ENCODE measurements at places on chromosomes 7 and 10. TPM values are rescaled to one million over a fixed set of nuclear protein-coding genes. Genes with fewer than 3 reads are reported as not detected.

DNA sequence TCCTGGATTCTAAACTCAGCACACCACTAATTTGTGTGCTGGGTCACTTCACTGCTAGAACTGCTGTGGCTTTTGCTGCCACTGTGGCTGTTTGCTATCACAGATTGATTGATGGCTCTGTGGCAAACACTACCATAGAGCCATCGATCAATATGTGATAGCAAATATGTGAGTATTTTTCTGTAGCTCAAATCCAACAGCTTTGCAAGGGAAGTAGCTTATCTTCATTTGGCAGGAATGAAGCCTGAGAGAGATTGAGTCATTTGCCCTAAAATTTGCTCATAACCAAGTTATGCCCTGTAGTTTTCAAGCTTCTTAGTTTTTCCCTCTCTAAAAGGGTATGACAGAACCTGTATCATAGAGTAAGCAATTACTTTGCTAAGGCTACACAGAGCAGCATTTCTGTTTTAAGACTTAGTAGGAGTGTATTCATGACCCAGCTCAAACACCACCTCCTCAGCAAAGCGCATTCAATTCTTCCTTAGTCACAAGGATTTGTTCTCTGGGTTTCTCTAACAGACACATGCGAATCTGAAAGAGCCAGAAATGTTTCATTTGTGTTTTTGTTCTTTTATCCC is 43.1 kb downstream of the MINPP1 start:
- no peaks in the 10 kb centered on the region for H3K27me3 ChIP-seq
- peaks cover 35% of the 10 kb centered on the region for H3K4me1 ChIP-seq
- DNase-seq = no peak
- H3K4me3 ChIP-seq = no peak overlapping the region
- H3K36me3 ChIP-seq = no peaks in the 10 kb centered on the region
- peak overlapping the region; percentile 64 for H3K27ac ChIP-seq

DNA sequence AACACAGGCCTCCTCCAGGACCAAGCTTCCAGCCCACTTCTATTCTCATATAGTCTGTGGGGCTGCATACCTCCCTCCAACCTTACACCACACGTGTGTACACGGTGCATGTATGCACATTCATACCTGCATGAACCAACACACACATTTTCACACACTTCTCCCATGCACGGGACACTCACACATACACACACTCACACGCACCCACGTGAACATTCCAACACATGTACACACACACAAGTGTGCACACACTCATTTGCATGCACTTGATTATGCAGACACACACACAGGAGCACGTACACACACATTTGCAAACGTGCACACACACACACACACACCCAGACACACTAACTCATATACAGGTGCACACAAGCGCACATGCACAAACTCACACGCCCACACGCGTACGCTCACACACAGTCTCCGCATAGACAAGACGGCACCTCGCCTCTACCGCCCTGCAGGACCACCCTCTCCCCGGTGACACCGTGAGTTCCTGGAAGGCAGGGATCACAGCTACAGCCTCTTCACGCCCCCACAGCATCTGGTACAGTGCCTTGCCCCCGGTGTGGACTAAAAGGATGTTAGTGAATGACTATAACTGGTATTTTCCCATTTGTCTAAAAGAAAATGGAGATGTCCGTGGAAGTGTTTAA is 263.8 kb downstream of the PTPRN2 start:
- H3K27me3 ChIP-seq = no peaks in the 10 kb centered on the region
- H3K4me3 ChIP-seq = no peak overlapping the region
- no peak for DNase-seq
- H3K27ac ChIP-seq = no peak overlapping the region
- H3K4me1 ChIP-seq = no peaks in the 10 kb centered on the region

HOXA3 gene
- 32.7 TPM for total RNA-seq

DNA sequence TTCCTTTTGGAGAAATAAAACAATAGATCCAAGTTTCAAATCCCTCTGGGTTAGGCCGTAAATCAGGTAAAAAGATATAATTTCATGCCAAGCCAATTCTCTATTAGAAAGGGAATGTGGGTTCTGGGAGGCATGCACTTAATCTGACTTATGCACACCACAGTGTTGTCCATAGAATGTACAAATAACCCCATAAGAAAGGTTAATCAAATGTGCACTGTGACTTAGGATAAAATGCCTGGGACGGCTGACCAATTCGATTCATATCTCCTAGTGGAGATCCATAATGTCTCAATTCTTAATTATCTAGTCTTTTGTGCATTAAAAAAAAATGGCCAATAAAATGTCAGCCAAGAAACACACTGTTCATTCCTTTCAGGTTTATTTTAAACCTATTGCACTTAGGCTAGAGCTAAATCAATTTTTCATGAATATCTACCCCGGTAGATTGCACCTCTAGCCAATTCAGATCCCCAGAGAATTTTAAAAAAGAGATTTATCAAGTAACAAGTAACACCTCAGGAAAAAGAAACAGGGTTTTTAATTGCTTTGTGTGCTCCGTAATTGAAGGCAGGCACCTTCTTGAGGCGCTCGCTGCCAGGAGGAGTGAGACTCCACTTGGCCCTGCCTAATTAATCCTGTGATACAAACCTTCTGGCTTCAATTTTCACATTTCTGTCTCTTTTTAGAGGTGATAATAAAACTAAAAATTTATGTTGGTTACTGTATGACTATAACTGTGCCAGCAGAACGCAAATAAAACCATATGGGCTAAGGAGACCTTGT is 265.1 kb downstream of the ETV1 start:
- H3K4me1 ChIP-seq = no peaks in the 10 kb centered on the region
- H3K27me3 ChIP-seq = no peaks in the 10 kb centered on the region
- no peak overlapping the region for H3K4me3 ChIP-seq
- H3K27ac ChIP-seq = no peak overlapping the region
- DNase-seq = no peak
- no peaks in the 10 kb centered on the region for H3K36me3 ChIP-seq

HOXA10 gene
- total RNA-seq = 0.11 TPM

GRCh38 chr10:84224411-84225028 is 824 bp downstream of the LRIT2 start:
- H3K27ac ChIP-seq = no peak overlapping the region
- no peak for DNase-seq
- no peaks in the 10 kb centered on the region for H3K4me1 ChIP-seq
- no peaks in the 10 kb centered on the region for H3K36me3 ChIP-seq

GRCh38 chr7:20275637-20276036 is 55.1 kb upstream of the ITGB8 start:
- no peak overlapping the region for H3K4me3 ChIP-seq
- H3K27me3 ChIP-seq = no peaks in the 10 kb centered on the region
- DNase-seq = no peak
- no peaks in the 10 kb centered on the region for H3K36me3 ChIP-seq
- no peak overlapping the region for H3K27ac ChIP-seq
- H3K4me1 ChIP-seq = no peaks in the 10 kb centered on the region

- no peaks in the 10 kb centered on the region for H3K27me3 ChIP-seq
- no peak overlapping the region for H3K4me3 ChIP-seq
- H3K36me3 ChIP-seq = no peaks in the 10 kb centered on the region
- DNase-seq = no peak
- H3K4me1 ChIP-seq = no peaks in the 10 kb centered on the region
These were observed 17.9 kb downstream of the RSBN1L start for GRCh38 chr7:77714195-77714594.

DNA sequence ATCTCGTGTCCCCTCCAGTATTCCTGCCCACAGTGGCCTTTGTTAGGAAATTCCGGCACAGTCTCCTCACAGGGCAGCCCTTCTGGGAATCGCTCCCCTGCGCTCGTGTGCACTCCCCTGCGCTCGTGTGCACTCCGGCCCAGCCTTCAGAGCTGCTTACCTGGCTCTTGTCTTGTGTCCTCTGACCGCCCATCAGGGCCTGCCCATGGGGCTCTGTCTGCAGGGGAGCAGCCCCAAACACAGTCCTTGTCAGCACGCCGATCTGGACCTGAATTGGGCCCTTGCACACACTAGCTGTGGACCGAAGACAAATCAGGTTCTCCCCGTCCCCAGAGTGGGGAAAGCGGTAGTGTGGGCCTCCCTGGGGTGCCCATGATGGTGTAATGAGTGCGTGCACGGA is 179.4 kb downstream of the CUX1 start:
- H3K4me3 ChIP-seq = no peak overlapping the region
- no peaks in the 10 kb centered on the region for H3K27me3 ChIP-seq
- H3K27ac ChIP-seq = no peak overlapping the region
- no peaks in the 10 kb centered on the region for H3K36me3 ChIP-seq

DNA sequence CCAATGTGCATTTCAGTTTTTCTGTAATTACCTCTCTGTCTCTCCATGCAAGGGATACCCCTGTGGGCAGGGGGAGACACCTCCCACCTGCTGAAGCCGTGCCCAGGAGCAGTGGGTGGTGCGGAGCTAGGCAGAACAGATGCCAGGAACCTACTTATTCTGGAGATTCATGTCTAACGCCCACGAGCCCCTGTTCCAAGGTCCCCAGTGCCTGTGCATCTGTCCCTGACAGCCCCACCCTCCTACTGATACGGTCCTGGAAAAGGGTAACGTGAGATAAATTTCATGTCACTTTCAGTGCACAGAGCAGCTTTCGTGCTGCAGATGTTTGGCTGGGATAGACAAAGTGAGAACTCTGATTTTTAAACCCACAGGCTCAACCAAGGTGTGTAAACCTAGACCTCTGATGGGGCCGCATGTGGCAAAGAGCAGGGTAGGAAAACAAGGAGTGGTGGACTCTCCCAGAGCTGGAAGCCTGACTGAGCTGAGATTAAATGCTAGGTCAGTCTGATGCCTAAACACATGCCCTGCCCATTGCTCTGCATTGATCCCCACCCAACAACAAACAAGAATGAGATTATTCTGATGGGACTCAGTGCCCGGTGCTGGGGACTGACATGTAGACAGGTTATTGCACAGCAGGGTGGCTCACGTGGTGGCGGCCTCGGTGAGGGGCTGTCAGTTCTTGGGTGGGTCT is 123.6 kb upstream of the GDF10 start:
- no peak overlapping the region for H3K27ac ChIP-seq
- no peaks in the 10 kb centered on the region for H3K27me3 ChIP-seq
- H3K4me3 ChIP-seq = no peak overlapping the region
- H3K4me1 ChIP-seq = no peaks in the 10 kb centered on the region
- no peak for DNase-seq

GRCh38 chr7:82255706-82256105 is 187.9 kb downstream of the CACNA2D1 start:
- no peaks in the 10 kb centered on the region for H3K4me1 ChIP-seq
- no peaks in the 10 kb centered on the region for H3K36me3 ChIP-seq
- no peaks in the 10 kb centered on the region for H3K27me3 ChIP-seq
- H3K27ac ChIP-seq = no peak overlapping the region
- H3K4me3 ChIP-seq = no peak overlapping the region
- no peak for DNase-seq

TAS2R38 gene
- total RNA-seq = not detected

GRCh38 chr7:77200542-77200941 is 923 bp upstream of the FGL2 start:
- H3K27ac ChIP-seq = no peak overlapping the region
- H3K27me3 ChIP-seq = no peaks in the 10 kb centered on the region
- H3K4me1 ChIP-seq = peaks cover 4% of the 10 kb centered on the region
- H3K4me3 ChIP-seq = no peak overlapping the region
- DNase-seq = no peak
- H3K36me3 ChIP-seq = no peaks in the 10 kb centered on the region

GPR85 gene
- 1.1 TPM for total RNA-seq

- H3K36me3 ChIP-seq = no peaks in the 10 kb centered on the region
- no peak overlapping the region for H3K4me3 ChIP-seq
- H3K4me1 ChIP-seq = peaks cover 27% of the 10 kb centered on the region
- no peak overlapping the region for H3K27ac ChIP-seq
- no peaks in the 10 kb centered on the region for H3K27me3 ChIP-seq
- DNase-seq = no peak
These were observed 8.7 kb downstream of the DUSP5 start for GRCh38 chr10:110506448-110506847.

PAX4 gene
- not detected for total RNA-seq

CDC14C gene
- total RNA-seq = not detected

GRCh38 chr7:151062399-151063211 is 3.2 kb downstream of the SLC4A2 start:
- H3K27me3 ChIP-seq = no peaks in the 10 kb centered on the region
- peak; percentile 85 for DNase-seq
- H3K27ac ChIP-seq = peak overlapping the region; percentile 82
- peaks cover 40% of the 10 kb centered on the region for H3K4me1 ChIP-seq
- peaks cover 37% of the 10 kb centered on the region for H3K36me3 ChIP-seq
- no peak overlapping the region for H3K4me3 ChIP-seq

- no peak overlapping the region for H3K27ac ChIP-seq
- no peaks in the 10 kb centered on the region for H3K36me3 ChIP-seq
- H3K4me1 ChIP-seq = no peaks in the 10 kb centered on the region
- peaks cover 7% of the 10 kb centered on the region for H3K27me3 ChIP-seq
- H3K4me3 ChIP-seq = no peak overlapping the region
These were observed 68.0 kb upstream of the INSIG1 start for GRCh38 chr7:155229548-155230168.

DNA sequence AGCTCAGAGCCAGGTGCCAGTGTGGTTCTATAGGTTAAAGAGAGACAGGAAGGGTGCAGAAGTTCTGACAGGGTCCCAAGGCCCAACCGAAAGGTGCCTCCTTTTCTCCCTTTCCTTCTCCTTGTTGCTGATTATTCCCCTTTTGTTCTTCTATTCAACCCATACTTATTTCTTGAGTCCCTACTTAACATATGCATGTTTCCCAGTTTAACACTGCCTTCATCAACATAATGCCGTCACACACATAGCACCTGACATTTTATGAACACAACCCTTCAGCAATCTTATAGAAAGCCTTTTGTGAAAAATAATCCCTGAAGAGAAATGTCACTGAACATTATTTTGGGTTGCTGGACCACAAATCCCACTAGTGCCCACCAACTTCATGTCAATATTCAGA is 39.1 kb downstream of the SORBS1 start:
- no peaks in the 10 kb centered on the region for H3K27me3 ChIP-seq
- H3K36me3 ChIP-seq = no peaks in the 10 kb centered on the region
- no peak for DNase-seq
- H3K27ac ChIP-seq = no peak overlapping the region

DNA sequence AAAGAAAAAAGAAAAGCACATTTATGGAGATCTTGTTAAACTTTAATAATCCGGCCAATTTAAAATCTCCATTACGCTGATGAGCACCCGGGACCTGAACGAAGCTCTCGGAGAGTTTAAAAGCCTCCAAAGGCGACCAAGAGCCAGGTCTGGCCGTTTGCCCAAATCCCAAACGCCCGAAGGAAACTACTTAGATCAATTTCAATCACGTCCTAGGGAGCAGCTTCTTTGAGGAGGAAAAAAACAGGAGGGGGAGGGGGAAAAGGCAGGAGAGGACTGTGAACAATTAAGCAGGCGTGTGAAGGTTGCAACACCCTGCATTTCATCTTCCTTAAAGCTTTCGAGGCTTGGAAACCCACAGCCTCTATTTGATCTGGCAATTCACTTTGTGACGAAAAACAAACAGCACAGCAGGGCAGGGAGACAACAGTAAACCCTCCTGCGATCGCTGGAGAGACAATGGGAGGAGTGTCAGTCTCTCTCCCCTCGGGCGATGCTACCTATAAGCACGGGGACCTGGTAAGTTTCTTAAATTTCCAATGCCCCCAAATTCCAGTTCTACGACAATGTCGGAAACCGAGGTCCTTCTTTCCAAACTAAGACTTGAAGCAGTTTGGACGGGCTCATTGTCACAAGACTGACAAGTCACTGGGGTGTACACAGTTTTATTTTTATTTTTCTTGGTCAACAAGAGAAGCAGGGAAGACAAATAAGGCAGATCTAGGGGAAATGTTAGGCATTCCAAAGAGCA is 1.2 kb downstream of the KLF6 start:
- H3K36me3 ChIP-seq = no peaks in the 10 kb centered on the region
- peak; percentile 50 for DNase-seq

GRCh38 chr7:48628793-48629349 is 295.5 kb upstream of the CDC14C start:
- H3K36me3 ChIP-seq = no peaks in the 10 kb centered on the region
- no peak overlapping the region for H3K27ac ChIP-seq

All from adrenal gland (tissue), 19 donors.